ENCODE measurements at places on chromosomes 5 and 9.

DNA sequence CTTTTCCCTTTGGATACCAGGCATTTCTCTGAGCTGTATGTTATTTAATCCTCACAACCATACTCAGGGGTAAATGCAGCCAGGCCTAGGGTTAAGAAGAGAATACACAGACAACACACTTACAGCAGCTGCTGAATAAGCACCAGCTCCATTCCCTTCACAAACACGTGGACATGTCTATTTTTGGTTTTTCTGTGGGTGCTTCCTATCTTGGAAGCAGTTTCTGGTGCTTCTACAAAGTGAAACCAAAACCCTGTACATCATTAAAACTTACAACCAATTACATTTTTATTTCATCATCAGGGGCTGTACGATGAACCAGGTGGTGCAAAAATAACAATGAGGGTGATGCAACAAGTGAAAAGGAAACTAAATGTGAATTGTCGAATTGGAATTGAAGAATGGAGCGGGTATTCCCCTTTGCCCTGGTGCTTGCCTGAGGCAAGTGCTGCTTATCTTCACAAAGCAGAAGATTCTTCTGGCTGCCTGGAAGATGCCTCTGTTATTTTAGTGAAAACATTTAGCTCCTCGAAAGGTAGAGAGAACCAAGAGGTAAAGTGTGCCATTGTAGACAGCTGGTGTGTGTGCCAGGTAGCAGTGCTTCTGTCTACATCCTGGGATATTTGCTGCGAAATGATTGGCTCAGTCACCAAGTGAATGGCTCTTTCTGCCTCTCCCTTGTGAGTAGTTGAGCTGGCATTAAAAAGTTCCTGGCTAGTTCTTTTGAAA is 18.6 kb upstream of the IFNB1 start:
- DNase-seq: no peak

DNA sequence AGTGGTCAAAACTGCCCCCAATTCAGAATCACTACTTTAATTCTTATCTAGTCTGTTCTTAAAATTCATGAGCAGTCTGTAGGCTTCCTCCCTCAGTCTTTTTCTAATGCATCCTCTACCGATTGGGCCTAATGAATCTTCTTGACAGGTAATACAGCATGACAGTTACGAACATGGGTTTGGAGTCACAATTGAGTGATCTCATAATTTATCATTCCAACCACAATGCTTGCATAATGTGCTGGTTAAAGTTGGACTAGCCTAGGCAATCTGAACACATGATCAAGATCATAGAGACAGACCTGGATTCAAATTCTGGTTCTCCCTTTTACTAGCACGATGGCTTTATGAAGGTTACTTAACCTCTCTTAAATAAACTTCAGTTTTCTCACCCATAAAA is 33.1 kb upstream of the SETD9 start:
- no peak for DNase-seq

GRCh38 chr9:72360324-72360723 is 4.7 kb downstream of the ZFAND5 start:
- DNase-seq: no peak

DNA sequence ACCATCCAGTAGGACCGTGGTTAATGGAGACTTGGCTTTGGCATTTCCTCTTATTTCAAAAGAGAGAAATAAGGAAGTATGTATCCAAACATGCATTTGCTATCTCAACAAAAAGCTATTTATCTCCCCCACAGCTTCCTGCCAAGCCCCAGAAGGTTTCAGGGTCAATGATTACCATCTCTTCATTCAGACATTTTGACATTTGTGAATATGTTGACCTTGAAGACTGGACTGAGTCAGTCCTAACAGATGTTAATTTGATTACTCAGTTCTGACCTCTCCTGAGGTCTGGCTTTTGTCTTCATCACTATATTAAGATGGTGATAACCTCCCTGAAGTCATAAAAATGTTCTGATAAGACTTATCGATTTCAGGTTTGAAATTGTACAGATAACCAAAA is 479.4 kb downstream of the AGTPBP1 start:
- no peak for DNase-seq

- no peak for DNase-seq
Observed at GRCh38 chr5:132260051-132260450, 2.6 kb downstream of the PDLIM4 start.

DNA sequence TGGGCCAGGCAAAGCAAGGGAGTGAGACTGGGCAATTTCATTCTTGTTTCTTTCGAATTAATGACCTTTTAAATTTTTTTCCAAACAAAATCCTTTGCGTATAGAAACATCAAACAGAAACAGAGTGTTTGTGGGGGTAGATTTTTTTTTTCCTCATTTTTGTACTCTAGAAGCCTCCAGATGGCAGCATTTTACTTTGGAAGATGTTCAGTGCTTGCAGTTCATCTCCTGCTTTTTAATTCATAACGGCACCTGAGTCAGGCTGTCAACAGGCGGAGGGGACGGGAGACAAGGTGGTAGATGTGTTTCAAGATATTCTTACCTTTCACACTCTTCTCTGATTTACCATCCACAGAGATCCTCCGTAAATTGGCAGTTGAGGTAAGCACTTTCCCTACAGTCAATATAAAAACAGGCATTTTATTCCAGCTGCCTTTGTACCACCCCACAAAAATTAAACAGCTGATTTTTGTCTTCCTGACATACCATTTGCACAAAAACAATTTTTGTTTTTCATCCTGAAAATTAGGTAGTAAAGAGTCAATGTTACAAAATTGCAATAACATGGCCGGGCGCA is 99.5 kb upstream of the FBXL17 start:
- no peak for DNase-seq

DNA sequence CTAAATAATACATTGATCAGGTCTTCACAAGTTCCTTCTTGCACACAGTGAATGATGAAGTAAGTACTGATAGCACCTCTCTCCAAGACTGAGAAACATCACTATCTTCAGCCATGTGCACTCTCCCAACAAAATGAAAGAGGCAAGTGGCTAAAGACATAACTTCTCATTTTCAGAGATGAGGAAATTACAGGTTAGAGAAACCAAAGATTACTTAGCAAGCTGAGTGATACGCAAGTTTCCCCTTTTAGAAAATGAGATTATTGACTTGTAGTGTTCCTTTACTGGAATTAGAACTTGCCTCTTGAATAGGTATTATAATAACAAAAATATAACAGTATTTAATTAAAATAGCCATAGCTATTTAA is 21.6 kb downstream of the CEMIP2 start:
- DNase-seq: no peak

GRCh38 chr5:149018909-149019443 is 43.9 kb downstream of the SH3TC2 start:
- DNase-seq: no peak

GRCh38 chr9:105295201-105295550 is 50.7 kb downstream of the SLC44A1 start:
- no peak for DNase-seq

DNA sequence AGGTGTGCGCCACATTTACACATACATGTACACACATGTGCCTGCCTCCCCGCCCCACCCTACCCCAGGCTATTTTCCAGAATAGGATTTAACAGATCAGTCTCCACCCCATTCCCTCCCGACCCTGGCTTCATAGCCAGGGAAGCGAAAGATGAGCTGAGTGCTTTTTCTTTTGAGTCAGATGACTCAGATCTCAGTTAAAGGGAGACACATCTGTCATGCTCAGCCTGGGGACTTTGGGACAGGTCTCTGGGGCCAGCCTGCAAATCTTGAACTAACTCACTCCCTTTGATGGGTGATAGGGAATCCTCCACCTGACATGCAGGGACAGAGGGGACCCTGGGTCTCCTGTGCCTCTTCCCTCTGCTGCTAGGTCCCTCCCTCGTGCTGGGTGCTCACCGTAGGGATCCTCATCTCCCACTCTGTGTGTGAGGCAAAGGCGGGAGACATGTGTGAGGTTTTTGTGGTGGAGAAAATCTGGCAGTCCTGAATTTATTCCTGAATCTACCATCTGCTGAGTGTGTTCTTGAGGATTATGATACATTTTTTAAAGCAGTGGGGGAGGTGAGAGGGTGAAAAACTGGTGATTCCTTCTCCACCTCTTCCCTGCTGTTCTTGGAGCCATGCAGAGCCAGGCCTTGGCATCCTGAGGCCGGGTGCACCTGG is 37.7 kb downstream of the NEUROG1 start:
- DNase-seq: no peak

DNA sequence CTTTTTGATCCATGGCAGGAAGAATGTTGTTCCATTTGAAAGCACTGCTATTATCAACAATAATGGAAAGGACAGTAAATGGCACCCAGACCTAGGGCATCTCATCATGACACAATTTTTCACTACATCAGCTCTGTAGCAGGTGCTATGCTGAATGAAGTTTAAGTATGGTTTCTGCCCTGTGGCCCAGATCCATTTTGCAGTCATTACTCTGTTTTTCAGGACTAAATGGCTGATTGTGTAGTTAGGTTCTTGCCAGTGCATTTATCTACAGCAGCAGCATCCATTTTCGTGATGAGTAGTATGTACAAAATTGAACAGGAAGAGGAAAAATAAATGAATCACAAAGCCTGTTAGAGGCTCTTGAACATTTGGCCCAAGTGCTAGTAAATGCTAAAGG is 270.5 kb upstream of the CD180 start:
- DNase-seq: no peak

- DNase-seq: no peak
Observed at GRCh38 chr5:118378959-118379358, 609.4 kb downstream of the DTWD2 start.

DNA sequence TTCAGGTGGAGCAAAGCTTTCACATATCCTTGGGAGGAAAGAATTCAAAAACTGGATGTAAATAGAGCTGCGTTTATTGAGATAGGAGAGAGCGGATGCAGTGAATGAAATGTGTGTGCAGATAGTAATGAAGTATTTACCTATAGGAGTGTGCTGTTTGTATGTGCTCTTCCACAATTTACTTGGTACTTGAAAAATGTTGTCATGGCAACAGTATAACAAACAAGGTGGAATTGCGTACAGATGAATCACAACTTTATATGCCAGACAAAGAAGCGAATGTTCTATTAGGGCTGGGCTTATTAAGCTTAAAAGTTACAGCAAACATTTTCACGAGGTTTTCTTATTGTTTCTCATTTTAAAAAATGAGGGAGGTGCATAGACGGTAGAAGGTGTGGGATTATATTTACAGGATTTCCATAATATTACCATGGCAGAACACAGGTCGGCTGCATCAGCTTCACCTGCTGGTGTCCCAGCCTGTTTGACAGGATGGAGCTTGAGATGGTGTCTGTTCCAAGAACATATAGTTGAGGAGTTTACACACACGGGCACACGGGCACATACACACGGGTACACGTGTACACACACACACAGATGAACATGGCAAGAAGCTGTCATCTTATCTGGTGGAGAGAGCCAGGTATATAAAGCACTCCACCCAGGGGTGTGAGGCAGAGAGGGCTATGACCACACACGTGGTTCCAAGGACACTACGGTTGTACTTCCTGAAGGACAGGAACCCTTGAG is 155.7 kb downstream of the RMI1 start:
- DNase-seq: no peak

- DNase-seq: no peak
Observed at GRCh38 chr9:121372239-121373010, 2.4 kb upstream of the STOM start.

GRCh38 chr5:168334695-168335094 is 43.2 kb downstream of the WWC1 start:
- no peak for DNase-seq

- no peak for DNase-seq
Observed at GRCh38 chr5:6760686-6761085, 47.5 kb downstream of the TENT4A start.

- DNase-seq: no peak
Observed at GRCh38 chr9:109560470-109561132, 62.5 kb upstream of the PTPN3 start.

DNA sequence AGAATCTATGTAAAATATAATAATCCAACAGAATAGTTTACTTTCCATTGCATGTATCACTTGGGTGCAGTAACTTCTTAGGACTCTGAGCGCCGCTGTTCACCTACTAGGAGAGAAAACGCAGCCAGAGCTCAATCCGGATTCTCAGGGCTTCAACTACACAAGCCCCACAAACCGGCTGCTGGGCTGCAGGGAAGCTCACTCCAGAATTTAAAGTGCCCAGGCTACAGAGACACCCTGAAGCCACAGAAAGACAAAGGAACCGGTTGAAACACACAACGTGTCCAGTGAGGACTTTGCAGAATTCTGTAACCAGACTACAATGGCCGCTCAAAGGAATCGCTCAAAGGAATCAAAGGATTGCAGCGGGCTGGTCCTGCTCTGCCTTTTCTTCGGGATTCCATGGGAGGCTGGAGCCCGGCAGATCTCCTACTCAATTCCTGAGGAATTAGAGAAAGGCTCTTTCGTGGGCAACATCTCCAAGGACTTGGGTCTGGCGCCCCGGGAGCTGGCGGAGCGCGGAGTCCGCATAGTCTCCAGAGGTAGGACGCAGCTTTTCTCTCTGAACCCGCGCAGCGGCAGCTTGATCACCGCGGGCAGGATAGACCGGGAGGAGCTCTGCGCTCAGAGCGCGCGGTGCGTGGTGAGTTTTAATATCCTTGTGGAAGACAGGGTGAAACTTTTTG is at the start of gene PCDHGA10:
Gene PCDHGA10, plus strand, starts transcription at position 134 of the 686 bp plus-strand sequence. Its CDS starts 189 bp downstream, at position 323.
- DNase-seq: peak; percentile 40

GRCh38 chr9:127264462-127265219 is at the start of gene GARNL3:
Gene GARNL3, plus strand, starts transcription at chr9:127264774. Its CDS starts 104 bp downstream, at chr9:127264878.
- no peak for DNase-seq

DNA sequence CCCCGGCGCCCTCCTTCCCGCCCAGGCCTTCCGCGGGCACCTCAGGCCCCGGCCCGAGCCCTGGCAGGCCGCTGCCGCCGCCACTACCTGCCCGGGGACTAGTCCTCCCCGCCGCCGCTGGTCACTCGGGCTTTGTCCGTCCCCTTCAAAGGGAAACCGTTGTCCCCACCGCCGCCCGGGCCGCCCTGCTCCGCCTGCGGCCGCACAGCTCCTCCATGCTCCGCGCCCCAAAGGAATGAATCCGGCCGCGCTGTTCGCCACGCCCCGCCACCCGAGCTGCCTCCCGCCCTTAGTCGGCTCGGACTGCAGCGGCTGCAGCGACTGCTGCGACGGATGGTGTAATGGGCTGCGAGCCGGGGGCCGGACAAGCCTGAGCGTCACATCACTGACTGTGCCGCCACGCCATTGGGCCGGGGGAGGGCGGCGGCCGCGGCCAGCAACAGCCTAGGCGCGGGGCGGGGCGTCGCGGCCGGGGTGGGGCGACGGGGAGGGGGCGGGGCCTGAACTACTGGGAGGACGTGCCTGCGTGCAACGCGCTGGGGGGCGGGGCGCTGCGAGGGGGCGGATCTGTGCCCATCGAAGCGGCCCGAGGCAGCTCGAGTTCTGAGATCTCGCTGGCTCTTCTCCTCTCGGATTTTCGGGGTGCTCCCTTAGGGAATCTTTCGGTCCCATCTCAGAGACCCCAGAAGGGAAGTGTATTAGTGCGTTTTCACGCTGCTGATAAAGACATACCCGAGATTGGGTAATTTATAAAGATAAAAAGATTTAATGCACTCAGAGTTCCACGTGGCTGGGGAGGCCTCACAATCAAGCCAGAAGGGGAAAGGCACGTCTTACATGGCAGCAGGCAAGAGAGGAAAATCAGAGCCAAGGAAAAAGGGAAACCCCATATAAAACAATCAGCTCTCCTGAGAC is at the start of gene FEM1C:
Gene FEM1C, minus strand, starts transcription at position 340 of the 915 bp plus-strand sequence. CDS start 1,282 bp downstream, outside the sequence.
- peak; percentile 97 for DNase-seq

GRCh38 chr5:137808503-137809135 is 54.5 kb upstream of the HNRNPA0 start:
- no peak for DNase-seq

Measured in activated T-cell treated with anti-CD3 and anti-CD28 coated beads for 48 hours (primary cell).